GM20000 (cell line): ENCODE measurements at places on chromosomes 11 and 22.

DNA sequence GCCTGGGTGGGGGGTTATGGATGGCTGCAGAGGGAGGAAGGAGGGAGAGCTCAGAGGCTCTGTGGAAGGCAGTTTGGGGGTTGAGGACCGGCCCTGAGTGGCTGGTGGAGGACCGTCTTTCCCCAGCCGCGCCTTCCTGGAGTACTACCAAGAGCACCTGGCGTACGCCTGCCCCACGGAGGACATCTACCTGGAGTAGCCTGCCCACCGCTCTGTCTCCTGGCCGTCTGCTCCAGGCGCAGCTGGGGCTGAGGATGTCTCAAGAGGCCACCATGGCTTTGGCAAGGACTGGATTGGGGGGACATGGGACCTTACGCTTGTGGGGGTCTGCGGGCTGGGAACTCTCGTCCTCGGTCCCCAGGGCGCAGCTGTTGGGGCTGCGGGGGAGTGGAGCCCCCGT is 10.0 kb downstream of the MAPK8IP2 start:
- no peak for DNase-seq

DNA sequence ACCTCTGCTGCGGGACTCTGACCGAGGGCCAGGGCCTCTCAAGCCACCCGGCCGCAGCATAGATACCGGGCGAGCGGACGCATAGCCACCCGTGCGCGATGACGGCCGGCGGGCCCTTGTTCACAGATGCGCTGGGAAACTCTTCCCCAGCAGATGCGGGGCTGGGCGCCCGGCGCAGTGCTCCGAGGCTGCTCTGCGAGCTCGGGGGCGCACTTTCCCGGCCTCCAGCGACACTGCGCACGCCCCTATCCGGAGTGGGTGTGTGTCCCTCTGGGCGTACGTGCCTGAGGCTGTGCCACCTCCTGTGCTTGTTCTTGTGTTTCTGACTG is 104.7 kb upstream of the E2F8 start:
- no peak for DNase-seq

DNA sequence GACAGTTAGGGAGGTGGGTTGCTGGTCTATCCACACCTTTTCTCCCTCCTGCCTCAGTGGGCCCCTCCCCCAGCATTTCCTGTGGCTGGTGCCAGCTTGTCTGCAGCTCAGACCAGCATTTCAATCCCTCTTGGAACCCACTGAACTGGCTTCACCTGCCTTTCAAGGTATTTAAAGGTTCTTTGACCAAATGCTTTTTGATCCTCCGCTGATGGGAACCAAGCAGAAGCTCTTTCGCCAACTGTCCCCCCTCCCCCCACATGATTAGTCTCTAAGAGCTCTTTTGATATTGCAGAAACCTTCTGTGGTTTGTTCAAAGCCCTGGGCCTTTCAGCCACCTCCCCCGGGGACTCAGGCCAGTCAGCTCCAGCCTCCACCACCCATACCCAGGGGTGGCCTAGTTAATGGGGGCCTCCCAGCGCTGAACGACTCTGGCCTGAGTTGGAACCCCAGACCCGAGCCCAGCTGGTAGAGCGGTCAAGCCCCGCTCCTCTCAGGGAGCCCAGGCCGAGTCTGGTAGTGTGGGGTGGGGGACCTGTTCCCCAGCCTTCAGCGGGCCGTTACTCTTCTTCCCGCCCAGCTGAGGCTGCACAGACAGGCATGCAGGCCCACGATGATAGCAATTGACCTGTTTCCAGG is 6.0 kb upstream of the SYT7 start:
- no peak for DNase-seq

DNA sequence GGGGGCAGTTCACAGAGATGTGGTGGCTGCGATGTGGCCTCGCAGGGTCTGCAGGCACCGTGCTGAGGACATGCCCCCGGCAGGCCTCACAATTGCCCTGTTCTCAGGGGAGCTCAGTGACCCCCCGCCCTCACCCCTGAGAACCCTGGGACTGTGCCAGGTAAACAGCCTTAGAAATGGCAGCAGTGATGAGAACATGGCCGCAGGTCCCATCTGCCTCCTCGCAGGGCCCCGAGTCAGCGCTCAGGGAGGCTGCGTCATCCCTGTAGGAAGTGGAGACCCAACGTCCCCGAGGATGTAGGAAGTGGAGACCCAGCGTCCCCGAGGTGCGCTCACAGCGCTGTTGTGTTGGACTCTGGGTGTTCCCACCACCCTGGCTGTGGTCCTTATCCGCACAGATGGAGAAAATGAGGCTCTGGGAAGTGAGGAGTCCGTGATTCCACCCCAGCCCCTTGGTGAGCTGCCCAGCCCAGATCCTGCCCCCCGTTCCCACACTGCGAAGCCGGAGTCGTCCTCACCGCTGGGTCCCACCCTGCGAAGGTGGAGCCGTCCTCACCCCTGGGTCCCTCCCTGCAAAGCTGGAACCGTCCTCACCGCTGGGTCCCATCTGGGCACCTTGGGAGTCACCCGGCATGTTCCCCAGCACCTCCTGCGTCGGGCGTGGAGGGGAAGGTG is 1086.8 kb downstream of the BRD1 start:
- no peak for DNase-seq

- DNase-seq = no peak
These were observed 93.0 kb downstream of the ME3 start for GRCh38 chr11:86579406-86579731.

DNA sequence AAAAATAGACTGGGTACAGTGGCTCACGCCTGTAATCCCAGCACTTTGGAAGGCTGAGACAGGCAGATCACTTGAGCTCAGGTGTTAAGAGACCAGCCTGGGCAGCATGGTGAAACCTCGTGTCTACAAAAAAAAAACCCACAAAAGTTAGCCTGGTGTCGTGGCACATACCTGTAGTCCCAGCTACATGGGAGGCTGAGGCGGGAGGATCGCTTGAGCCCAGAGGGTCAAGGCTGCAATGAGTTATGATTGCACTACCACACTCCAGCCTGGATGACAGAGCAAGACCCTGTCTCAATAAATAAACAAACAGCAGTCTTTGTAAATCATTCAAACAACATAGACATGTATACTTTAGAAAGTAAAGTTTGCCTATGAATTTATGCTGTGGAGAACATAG is 2.5 kb downstream of the MOV10L1 start:
- no peak for DNase-seq

DNA sequence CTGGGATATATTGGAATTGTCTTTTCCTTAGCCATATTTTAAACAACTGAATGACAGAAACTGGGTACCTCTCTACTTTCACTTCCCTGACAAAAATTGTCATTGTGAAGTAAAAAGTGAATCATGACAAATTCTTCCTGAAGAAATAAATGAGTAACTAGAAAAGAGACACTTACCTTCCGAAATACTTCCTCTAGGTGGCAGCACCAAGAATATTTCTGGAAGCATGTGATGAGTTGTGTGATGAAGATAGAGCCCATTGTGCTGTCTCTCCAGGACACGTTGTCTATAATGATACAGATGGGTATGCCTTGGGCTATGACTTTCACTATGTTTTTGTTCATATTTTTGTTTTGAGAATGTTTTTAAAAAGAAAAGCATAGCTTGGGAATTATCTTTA is 21.5 kb downstream of the CASP4 start:
- peak; percentile 42 for DNase-seq

- DNase-seq = no peak
These were observed 381.7 kb downstream of the TENM4 start for GRCh38 chr11:79059141-79059540.

DNA sequence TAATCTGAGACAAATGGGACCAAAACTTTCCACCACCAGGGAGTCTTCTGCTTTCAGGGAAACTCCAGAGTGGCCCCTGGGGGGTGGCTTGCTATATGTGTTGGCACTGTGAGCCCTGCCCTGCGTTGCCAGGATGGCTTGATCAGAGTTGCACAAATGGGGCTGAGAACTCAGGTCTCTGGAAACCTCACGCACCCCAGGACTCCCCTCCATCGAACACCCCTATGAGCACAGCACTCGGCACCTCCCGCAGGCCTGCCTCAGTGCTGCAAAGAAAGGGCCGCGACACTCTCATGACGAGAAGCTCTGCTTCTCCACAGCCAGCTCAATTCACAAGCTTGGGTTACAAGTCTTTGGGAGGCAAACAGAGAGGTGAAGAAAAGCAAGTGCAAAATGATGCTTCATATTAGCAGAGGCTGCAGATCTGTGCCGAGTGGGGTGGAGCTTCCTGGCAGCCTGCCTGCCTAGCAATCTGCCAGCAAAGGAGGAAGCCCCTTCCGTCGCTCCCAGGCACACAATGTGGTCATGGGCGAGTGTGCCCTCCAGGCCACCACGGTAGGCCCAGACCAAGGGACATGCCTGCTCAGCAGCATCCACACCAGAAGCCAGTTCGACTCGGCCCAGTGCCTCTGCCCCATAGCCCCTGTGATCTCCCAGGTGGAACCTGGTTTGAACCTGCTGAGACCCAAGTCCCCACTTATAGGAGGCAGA is 55.7 kb downstream of the MYH9 start:
- DNase-seq = peak; percentile 49

DNA sequence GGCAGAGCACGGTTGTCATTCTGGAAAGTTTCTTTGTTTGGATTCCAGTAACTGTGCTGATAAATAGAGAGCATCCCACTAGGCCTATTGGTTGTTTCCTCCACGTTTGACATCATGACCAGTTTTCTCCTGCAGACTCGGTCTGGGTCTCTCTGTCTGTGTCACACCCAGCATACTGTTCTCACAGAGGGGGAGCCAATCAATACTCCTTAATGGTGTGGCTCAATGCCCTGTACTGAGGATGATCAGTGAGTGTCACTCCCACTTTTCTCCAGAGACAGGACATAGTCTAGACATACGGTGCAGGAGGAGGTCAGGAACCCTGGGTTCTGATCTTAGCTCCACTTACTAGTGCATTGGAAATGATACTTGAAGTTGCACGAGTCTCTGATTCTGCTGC is 88.2 kb upstream of the BLID start:
- no peak for DNase-seq

DNA sequence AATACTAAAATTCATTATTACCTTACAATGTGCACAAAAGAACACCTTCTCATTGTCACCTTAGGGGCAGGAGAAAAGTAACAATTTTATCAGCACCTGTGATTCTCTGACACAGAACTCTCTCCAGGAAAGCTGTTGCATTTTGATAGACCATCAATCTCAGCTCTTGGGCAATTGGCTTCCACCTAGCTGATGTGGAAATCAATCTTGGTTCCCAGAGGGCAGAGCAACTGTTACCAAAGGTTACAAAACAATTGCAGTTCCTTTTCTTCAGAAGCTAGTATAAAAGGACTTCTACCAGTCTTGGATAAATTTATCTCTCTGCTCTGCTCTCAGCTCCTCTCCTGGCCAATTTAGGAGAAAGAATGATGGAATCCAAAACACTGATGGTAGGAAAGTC is 157.8 kb upstream of the DDI1 start:
- DNase-seq = no peak

- DNase-seq = no peak
These were observed 145.1 kb downstream of the SWAP70 start for GRCh38 chr11:9808943-9809342.

DNA sequence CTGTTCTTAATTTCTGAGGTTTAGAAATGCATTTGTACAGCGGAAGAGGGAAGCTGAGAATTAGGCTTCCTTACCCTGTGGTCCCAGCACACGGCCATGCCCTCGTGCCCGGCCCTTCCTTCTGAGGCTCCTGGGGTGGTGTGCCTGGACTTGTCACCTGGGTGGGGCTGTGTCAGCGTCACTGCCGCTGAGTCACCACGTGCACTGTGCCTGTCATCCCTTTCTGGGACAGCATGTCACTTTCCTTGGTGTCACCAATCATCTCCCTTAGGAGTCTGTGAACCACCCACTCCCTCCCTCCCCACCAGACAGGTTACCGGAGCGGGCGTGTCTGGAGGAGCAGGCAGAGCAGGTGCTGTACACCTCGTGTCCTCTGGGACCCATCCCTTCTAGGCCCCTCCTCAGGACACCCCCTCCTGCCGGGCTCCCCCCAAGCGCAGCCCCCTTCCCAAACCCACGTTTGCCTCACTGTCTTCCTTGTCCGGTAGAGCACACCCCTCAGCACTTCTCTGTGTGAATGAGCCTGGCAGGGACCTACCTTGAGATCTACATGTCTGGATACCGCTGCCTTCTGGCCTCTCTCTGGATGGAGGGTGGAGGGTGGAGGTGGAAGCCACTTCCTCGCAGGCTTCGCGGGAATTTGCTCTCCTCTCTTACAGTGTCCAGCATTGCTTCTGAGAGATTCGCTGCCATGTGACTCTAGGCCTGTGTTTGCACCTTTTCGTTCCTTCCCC is 367.6 kb downstream of the TBC1D22A start:
- DNase-seq = no peak

- no peak for DNase-seq
These were observed 20.6 kb upstream of the VSIG10L2 start for GRCh38 chr11:125925247-125925740.

- DNase-seq = no peak
These were observed 20.1 kb downstream of the GNAZ start for GRCh38 chr22:23090457-23090835.

- DNase-seq = no peak
These were observed 46.9 kb downstream of the MICAL2 start for GRCh38 chr11:12157241-12157661.

GRCh38 chr11:34732831-34733230 is 111.9 kb downstream of the EHF start:
- no peak for DNase-seq

DNA sequence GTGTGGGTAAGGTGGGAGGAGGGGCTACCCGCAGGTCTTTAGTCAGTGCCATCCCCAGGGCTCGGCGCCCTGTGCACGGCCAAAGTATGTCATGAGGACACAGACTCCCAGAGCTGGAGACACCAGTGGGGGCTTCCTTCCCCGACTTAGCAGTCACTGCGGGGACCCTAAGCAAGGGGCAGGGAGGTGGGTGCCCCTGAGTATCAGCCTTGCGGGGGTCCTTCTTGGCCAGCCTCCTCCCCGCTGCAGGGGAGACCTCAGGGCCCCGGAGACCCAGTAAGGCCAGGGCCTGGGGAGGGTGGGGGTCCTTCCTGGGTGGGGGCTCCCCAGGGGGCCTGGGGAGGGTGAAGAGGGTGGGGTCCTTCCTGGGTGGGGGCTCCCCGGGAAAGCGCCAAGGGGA is 673.8 kb downstream of the BRD1 start:
- no peak for DNase-seq

GRCh38 chr11:115092516-115092915 is 411.7 kb downstream of the CADM1 start:
- no peak for DNase-seq

GRCh38 chr22:35434061-35434710 is 34.2 kb downstream of the MCM5 start:
- DNase-seq = no peak

DNA sequence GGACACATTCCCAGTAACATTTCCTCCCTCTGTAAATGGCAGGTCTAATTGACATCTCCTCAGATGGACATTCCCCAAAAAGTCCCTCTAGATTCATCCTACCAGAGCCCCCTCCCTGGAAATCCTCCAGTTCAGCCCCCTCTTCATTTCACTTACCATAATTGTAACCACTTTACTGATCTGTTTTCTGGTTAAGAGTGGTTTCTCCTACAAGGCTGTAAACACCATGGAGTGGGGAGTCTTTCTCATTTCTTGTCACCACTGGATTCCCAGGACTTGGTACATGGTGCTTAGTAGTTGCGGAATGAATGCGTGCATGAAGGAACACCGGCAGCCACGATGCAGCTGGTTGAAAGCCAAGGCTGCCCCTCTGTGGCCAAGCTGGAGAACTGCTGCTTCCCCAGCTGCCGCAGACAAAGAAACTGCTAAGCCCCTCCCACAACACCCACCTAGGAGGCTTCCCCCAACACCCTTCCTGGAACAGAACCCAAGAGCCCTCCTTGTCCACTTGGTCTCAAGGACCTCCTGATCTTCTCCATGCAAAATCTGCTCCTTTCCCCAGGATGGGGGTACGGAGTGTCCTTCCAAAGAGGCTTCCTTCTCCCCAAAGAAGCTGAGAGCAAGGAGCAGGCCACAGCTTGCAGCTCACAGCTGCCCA is 18.6 kb upstream of the SCARF2 start:
- DNase-seq = peak; percentile 90
